ENCODE measurements at places on chromosomes 5 and 9. TPM values are rescaled to one million over a fixed set of nuclear protein-coding genes. Genes with fewer than 3 reads are reported as not detected.

DNA sequence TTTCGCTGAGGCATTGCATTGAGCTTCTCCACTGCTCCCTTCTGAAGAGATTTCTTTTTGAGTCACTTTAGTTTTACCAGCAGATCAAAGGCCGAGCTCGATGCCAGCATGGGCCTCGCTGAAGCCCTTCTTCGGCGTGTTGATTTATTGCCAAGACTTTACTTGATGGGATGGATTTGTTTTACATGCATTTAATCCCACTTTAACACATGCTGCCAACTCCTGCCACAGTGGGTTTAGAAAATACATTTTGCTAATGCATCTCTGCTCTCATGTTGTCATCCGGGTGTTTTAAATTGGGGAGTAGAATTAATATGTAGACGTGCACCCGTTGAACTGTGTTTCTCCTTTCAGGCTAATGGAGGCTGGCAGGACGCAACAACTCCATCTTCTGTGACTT lies 218.3 kb downstream of the PBX3 start:
- H3K27me3 ChIP-seq, result no peaks in the 10 kb centered on the region
- H3K4me3 ChIP-seq, result no peak overlapping the region
- peaks cover 27% of the 10 kb centered on the region for H3K36me3 ChIP-seq
- H3K4me1 ChIP-seq, result peaks cover 4% of the 10 kb centered on the region

DNA sequence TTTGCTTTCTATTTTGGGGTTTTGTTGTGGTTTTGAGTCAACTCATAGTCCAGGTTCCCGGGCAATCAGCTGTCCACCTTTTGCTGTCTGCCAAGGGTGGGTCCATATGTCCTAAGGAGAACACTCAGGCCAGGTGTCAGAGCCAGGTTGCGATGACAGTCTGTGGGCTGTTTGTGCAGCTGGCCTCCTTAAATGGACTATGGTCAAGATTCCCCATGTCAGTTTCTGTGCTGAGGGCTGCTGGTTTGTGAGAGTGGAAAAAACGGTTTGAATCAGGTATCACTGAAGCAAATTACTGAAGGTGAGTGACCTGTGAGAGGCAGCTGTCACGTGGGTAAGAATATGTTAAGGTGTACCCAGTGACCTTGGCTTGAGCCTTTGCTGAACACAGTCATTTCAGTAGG lies 33.0 kb downstream of the SNX30 start:
- H3K4me1 ChIP-seq, result peaks cover 62% of the 10 kb centered on the region
- H3K4me3 ChIP-seq, result no peak overlapping the region
- no peaks in the 10 kb centered on the region for H3K36me3 ChIP-seq
- no peaks in the 10 kb centered on the region for H3K27me3 ChIP-seq
- no peak for DNase-seq

- no peak overlapping the region for H3K27ac ChIP-seq
- no peak overlapping the region for H3K4me3 ChIP-seq
- H3K27me3 ChIP-seq, result no peaks in the 10 kb centered on the region
- H3K36me3 ChIP-seq, result no peaks in the 10 kb centered on the region
Observed at GRCh38 chr5:32446630-32447029, 2.1 kb upstream of the ZFR start.

- no peak overlapping the region for H3K4me3 ChIP-seq
- peaks cover 21% of the 10 kb centered on the region for H3K4me1 ChIP-seq
- H3K27me3 ChIP-seq, result no peaks in the 10 kb centered on the region
Observed at GRCh38 chr5:124512952-124513632, 233.3 kb downstream of the ZNF608 start.

The SPATA31E1 gene
- not detected for total RNA-seq

The CYLC2 gene
- not detected for total RNA-seq

The LMNB1 gene
- total RNA-seq, result 1.5 TPM
